ENCODE measurements at places on chromosomes 1 and 21.

DNA sequence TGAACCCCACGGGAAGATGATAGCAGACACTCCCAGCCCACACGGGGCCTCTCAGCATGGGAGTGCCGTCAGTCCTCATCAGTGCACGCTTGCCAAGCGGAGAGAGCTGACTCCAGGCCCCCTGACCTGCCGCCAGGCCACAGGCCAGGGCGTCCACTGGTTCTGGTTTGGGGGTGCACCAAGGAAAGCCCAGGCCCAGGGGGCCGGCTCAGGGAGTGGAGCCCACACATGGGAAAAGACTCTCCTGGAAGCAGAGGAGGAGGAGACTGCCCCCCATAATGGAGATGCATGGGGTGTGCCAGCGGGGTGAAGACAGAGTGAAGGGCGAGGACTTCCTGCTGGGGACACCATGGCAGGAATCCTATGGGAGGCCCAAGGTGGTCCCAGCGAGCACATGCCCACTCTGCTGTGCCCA is 6.4 kb downstream of the TRIM11 start:
- DNase-seq: no peak

GRCh38 chr1:119327450-119328155 is 41.0 kb upstream of the HAO2 start:
- DNase-seq: peak; percentile 7

- DNase-seq: no peak
Measured at GRCh38 chr21:35147439-35147838, 98.3 kb upstream of the RUNX1 start.

DNA sequence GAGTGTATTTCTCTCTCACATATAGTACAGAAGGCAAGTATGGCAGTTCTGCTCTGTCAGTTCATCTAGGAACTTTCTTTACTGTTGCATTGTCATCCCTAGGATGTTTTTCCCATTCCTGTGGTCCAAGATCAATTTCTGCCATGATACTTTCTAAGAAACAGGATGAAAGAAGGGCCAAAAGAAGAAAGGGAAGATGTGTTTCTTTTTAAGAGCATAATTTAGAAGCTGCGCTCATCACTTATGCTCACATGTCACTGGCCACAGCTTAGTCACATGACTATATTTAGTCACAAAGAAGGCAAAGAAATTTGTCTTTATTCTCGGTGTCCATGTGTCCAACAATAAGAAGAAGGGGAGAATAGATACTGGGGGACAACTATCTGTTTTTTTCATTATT is 7.0 kb upstream of the MAST2 start:
- DNase-seq: no peak

GRCh38 chr1:29197590-29197924 is 15.9 kb upstream of the SRSF4 start:
- DNase-seq: no peak

DNA sequence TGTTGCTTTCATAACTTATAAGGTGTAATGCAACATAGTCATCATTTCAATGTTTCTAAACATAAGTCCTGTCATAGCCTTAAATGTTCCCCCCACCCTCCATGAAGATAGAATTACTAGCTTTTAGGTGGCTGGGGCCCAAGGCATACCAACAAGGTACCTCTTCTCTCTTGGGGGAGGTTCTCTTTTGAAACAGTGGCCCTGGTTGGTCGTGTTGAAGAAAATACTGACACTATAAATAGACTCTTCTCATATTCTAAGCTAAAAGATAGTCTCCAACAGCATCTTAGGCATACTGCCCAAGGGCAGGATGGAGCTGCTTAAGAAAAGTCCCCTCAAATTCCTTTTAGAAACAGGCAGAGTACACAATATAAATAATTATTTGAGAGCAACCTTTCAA is 255.0 kb downstream of the FAF1 start:
- no peak for DNase-seq

GRCh38 chr21:39319814-39320332 is 6.4 kb upstream of the BRWD1 start:
- no peak for DNase-seq

- no peak for DNase-seq
Measured at GRCh38 chr1:7753641-7754040, 17.5 kb upstream of the VAMP3 start.

- DNase-seq: no peak
Measured at GRCh38 chr1:43367026-43367903, 546 bp downstream of the ELOVL1 start.

DNA sequence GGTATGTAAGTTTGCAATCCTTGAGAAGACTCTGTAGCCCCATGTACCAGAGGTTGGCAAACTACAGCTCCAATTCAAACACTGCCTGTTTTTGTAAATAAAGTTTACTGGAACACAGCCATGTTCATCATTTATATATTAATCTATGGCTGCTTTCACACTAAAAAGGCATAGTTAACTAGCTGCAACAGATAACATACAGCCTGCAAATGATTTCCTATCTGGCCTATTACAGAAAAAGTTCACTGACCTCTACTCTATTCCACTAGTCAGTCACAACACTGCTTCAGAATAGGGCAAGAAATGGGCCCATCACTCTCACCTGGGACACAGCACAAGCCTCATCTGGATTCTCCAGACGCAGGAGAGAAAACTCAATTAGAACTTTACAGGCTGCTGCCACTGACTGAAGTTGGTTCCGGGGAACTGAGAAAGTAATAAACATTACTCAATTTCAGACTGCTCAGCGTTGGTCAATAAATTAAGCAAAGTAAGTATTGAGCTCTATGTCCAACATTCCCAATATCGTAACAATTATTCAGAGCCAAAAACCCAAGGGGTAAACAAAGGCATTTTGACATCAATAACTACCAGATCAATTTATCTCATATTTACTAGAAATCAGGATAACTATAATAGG is 10.6 kb downstream of the UBR4 start:
- DNase-seq: no peak

- no peak for DNase-seq
Measured at GRCh38 chr1:230145953-230146476, 79.0 kb downstream of the GALNT2 start.
